Inflammatory macrophage treated with lipopolysaccharide for 4 hours (primary cell): ENCODE measurements at places on chromosomes 5 and 9.

DNA sequence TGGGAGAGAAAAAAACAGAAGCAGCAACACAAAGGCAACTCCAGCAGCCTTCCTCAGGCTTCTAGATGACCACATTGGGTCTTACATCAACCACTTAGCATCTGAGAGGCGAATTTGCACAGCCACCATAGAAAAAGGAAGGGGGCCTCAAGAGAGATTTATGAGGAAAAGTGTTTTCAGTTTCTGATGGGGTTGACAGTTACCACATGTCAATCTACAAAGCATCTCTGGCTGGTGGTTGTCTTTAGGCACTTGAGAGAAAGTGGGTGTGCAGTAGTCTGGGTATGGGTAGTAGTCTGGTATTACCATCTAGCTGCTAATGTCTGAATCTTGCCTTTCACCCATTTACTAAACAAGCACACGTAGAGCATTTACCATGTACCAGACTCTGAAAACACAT lies 137.5 kb downstream of the BAAT start:
- DNase-seq, result no peak

GRCh38 chr9:112316258-112316943 lies 17.0 kb downstream of the PTBP3 start:
- no peak for DNase-seq

- peak; percentile 5 for DNase-seq
Observed at GRCh38 chr5:110086658-110087388, 397.1 kb downstream of the MAN2A1 start.

- no peak for DNase-seq
Observed at GRCh38 chr5:92890841-92891244, 690.2 kb downstream of the NR2F1-AS1 start.

DNA sequence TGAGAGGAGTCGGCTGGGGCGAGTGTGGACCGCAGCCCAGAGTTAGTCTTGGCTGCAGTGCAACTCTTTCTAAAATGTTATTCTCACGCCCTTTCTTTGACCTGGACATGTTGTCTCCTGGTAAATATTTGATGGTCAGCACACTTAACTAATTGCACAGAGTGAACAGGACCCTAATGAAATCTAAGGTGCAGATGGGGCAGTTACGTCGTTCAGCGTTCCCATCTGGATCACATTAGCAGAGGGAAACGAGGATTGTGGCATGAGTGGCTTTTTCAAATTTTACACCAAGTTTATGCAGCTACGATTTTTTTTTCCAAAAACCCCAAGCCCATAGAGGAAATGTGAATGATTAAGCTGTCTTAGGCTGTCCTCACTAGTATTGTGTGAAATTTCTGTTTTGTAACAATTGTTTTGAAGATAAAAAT lies 483 bp downstream of the C9orf85 start:
- no peak for DNase-seq

GRCh38 chr9:124574534-124575375 lies 67.6 kb upstream of the NR5A1 start:
- DNase-seq, result no peak

DNA sequence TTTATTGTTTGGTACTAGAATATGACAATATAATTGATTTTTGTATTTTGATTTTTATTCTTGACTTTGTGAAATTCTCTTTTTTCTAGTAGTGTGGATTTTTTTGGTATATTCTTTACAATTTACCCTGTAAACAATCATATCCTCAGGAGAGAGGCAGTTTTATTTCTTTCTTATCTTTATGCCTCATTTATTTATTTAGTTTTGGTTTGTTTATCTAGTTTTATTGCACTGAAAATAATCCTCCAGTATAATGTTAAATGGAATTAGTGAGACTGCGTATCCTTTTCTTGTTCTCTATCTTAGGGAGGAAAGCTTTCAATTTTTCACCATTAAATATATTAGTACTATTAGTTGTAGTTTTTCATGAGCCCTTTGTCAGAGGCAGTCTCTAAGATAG lies 109.4 kb downstream of the MACROH2A1 start:
- no peak for DNase-seq

- DNase-seq, result no peak
Observed at GRCh38 chr5:90598293-90598692, 39.7 kb downstream of the ADGRV1 start.

GRCh38 chr5:62376064-62376463 lies 27.6 kb downstream of the DIMT1 start:
- no peak for DNase-seq

DNA sequence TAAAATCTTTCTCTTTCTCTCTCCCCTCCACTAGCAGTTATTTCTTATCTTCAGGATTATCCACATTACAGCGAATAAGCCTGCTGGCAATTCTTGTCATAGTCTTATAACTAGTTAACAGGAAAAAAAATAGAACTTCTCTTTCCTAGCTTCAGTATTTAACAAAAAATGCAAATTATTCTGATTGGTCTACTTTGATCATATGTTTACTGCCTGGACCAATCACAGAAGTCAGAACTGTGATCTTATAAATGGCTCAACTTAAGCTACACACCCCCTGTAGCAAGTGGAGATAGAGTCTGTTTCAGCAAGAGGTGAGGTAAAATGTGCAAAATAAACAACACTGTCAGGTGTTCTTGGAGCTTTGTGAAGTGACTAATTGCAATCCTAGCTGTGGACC lies 389.4 kb upstream of the TUSC1 start:
- DNase-seq, result no peak

DNA sequence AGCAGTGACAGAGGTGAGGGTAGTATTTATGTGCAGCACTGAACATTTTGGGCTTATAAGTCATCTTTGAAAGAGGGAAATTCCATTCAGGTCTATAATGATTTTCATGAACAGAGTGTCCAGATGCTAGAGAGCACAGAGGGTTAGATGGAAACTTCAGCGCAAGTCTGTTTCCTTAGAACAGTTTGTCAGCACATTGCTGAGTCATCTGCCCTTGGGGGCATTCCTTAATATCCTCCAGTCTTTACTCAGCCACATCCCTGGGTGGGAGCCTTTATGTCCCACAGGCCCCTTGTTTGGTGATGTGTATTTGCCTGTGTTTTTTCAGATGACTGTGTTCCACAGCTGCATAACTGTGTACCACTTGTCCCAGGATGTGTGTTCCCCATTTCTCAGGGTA lies 138.5 kb upstream of the S1PR3 start:
- no peak for DNase-seq

- no peak for DNase-seq
Observed at GRCh38 chr9:6512085-6512657, 99.2 kb downstream of the UHRF2 start.

- DNase-seq, result peak; percentile 52
Observed at GRCh38 chr5:62779010-62779422, 200.4 kb downstream of the LRRC70 start.

DNA sequence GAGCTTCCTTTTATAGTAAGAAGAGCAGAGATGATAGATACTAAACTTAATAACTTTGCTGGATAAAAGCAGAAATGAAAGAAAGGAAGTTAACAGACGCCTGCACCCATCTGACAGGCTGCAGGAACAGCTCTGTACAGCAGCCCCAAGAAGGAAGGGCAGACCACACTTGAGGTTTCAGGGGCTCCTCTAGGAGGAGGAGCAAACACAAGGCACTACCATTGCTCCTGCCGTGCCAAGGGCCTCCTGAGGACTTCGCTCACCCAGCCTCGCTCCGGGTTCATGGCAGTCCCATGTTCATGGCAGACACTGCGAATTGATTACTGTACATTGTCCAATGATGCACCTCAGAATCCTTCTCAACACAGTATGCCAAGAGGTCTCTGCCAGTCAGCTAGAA lies 85.1 kb downstream of the AMBP start:
- DNase-seq, result peak; percentile 36

DNA sequence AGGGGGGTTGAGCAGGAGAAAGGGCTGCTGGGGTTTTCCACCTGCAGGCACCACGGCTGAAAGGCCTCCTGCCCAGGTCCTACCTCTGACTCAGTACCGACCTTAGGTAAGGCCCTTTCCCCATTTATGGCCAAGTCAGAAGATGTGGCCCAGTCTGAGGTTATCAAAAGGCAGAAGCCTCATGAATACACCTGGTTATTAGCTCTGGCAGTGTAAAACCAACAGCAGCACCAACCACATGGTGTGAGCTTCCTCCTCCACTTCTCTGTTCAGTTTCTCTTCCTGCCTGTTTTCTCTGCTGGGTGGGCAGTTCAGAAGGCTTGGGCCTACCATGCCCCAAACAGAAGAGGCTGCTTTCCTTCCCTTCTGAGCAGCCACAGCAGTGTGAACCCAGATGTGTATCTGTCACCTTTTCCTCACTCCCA lies 86.9 kb downstream of the UGCG start:
- DNase-seq, result peak; percentile 59

GRCh38 chr9:69028754-69029153 lies 6.8 kb upstream of the FXN start:
- no peak for DNase-seq

DNA sequence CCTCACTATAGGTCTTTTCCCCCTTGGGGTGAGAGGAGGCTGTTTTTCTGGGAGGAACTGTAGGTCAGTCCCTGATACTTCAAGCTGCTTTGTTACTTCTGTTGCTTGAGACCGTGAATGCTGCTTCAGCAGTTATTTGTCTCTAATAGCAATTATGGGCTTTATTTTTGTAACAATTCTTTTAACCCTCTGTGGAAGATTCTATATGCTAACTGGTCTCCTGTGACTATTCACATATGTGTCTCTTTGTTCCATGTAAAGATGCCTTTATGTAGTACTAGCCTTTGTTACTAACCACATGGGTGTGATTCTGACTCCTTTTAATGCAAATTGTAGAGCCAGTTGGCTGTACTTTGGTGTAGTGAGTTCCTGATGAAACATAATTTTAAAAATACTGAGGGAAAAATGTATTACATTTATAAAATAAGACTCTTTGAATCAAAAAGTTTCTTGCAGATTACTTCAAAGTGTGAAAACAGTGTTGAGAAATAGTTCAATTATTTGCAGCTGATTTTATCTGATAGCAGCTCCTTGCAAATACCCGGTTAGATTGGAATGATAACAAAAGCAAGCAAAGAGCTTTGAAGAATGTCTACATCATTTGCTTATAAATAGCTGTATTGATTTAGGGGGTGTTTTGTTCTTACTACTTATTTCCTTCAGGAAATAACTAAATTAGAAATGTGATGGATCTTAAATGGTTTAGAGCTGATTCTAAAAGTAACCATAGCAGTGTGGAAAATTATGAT lies 46.6 kb downstream of the ANGPTL2 start:
- DNase-seq, result no peak

- no peak for DNase-seq
Observed at GRCh38 chr5:31948006-31948405, 226.1 kb downstream of the GOLPH3 start.

DNA sequence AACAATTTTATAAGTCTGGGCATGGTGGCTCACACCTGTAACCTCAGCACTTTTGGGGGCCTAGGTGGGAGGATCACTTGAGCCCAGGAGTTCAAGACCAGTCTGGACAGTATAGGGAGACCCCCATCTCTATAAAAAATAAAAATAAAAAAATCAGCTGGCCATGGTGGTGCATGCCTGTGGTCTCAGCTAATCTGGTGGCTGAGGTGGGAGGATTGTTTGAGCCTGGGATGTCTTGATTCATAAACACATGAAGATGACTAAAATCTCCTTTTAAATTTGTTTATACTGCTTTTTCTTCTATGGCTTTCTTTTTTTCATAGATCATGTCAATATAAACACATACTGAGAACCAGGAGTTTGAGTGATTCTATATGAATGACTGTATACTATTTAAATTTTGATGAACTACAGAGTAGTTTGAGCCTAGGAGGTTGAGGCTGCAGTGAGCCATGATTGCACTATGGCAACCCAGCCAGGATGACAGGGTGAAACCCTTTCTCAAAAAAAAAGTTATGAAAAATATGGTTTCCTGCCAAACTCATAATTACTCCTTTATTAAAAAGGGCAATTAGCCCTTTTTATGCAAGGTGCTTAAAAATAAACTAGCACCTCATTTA lies 14.2 kb downstream of the RIC1 start:
- no peak for DNase-seq

DNA sequence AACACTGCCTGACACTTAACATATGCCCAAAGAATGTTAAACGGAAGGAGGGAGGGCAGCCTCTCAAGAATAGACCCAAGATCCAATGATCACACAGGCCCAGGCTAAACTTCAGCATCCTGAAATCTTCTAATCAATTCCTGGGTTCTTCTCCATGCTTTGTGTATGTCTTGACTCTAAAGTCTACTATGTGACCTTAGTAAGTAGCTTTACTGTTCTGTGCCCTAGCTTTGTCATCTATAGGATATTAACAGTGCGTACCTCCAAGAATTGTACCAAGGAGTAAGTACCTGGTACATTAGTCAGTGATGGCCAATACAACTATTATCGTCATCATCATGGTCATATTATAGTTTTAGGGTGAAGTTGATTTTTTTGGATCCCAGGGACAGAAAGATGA lies 96.6 kb downstream of the SGCD start:
- no peak for DNase-seq

GRCh38 chr9:137632230-137633161 lies 13.7 kb downstream of the EHMT1 start:
- peak; percentile 46 for DNase-seq

GRCh38 chr5:86974955-86975354 lies 292.7 kb upstream of the RASA1 start:
- DNase-seq, result peak; percentile 30

DNA sequence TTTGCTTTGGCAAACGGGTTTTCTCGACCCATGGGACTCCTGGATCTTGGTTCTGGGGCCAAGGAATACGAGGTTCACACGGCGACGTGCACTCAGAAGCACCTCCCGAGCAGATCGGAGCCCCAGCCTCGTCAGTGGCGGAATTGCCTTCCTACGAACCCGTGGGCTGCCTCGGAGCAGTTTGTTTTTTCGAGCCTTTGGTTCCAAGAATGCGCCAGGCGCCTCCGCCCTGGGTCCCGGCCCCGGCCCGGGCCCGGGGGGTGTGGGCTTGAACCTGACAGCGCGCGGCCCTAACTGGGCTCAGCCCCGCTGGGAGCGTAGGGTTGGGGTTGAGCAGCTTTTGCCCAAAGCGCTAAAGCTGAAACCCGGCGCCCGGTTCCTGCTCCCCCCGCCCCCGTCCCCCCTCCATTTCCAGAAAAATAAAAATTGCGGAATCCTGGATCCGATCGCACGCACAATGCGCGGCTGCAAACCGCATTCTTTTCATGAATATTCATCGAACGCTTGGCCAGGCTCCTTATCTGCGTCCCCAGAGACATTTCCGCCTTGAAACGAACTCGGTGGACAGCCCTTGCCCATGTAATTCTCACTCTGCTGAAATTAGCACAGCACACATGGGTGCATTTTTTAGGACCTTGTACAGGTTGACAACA lies 1.0 kb downstream of the BASP1 start:
- DNase-seq, result peak; percentile 38

- no peak for DNase-seq
Observed at GRCh38 chr9:10168241-10168640, 444.6 kb downstream of the PTPRD start.

GRCh38 chr9:126927419-126927818 lies 12.8 kb downstream of the RALGPS1 start:
- no peak for DNase-seq
